H9 (cell line): ENCODE measurements at places on chromosomes 6 and 20. TPM values are rescaled to one million over a fixed set of nuclear protein-coding genes. Genes with fewer than 3 reads are reported as not detected.

DNA sequence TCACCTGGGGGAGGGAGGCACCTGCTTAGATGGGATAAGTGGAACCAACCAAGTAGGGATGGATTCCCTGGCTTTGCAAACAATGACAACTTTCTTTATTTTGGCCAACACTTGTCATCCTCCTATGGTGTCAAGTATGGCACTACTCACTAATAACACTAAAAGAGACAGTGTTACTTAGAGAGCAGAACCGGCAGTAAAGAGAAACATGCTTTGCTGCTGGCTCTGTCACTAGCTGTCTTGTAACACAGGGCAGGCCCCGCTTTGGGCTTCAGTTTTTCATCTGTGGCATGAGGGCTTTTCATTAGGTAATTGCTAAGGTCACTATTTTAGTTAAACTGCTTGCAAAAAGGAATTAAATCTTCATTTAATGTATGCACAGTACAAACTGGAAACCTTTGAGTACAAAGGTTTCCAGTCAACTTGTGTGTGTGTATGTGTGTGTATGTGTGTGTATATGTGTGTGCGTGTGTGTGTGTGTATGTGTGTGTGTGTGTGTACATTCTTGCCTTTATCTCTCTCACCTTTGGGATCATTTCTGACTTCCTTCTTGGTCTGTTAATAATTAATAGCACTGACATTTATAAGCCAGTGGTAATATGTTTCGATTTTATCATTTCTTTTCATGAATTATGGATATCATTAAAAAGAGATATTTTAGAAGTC lies 64.7 kb downstream of the BTBD3 start:
- no peak for DNase-seq

- DNase-seq = no peak
These were observed 25.6 kb downstream of the BLTP3A start for GRCh38 chr6:34817446-34817845.

DNA sequence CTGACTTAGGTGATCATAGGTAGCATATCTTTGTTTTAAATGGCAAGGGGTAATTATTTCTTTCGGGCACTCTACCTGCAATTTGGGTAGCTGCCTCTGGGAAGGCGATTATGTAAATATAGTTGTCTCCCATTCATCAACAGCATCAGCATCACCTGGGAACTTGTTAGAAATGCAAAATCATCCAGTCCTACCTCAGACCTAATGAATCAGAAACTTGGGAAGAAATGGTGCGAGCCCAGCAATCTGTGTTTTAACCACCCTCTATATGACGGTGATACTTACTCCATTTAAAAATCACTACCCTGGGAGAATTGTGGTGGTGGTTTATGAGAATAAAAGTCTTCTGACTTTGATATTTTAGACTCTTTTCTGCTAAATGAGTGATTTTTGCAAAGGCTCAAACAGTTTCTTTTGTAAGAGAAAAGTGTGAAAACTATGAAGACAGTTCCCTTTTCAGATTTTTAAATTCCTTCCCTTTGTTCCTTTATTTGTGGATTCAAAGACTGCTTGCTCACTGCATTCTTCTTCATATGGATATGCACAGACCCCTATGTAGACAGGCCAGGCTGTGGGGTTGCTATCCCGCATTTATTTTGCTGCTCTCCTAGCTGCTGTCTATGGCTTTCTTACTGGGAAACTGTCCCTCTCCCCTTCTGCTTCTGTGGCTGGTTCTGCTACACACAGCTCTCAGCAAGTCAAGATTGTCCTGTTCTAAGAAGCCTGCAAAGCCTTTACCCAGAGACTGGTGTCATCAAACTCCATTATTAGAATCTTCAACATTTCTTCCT lies 365.3 kb downstream of the RNF144B start:
- peak; percentile 33 for DNase-seq

- DNase-seq = no peak
These were observed 62.6 kb downstream of the VGLL2 start for GRCh38 chr6:117328005-117328389.

- no peak for DNase-seq
These were observed 193.1 kb upstream of the ARG1 start for GRCh38 chr6:131379948-131380347.

DNA sequence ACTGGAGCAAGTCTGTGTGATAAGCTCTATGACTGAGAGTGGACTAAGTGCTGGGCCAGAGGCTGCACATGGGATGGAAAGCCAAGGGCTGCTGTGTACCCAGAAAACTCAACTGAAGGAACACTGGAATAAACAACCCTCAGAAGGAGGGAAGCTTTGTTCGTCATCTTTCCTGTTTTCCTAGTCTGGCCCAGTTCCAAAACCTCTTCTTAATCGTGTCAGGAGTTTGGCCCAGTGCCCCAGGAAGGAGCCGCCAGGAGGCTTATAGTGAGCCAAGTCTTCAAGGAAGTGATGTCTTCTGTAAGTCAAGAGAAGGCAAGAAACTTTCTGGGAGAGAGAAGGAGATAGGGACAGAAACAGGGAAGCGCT lies 23.3 kb upstream of the TOP1 start:
- no peak for DNase-seq

The AVP gene
- not detected in 2 replicates for total RNA-seq

The C6orf52 gene
- total RNA-seq = 1.8 and 2.3 TPM in 2 replicates

- no peak for DNase-seq
These were observed 110.2 kb downstream of the PHF3 start for GRCh38 chr6:63745784-63746183.

The ZNF334 gene
- 17.2 and 19.5 TPM in 2 replicates for total RNA-seq

DNA sequence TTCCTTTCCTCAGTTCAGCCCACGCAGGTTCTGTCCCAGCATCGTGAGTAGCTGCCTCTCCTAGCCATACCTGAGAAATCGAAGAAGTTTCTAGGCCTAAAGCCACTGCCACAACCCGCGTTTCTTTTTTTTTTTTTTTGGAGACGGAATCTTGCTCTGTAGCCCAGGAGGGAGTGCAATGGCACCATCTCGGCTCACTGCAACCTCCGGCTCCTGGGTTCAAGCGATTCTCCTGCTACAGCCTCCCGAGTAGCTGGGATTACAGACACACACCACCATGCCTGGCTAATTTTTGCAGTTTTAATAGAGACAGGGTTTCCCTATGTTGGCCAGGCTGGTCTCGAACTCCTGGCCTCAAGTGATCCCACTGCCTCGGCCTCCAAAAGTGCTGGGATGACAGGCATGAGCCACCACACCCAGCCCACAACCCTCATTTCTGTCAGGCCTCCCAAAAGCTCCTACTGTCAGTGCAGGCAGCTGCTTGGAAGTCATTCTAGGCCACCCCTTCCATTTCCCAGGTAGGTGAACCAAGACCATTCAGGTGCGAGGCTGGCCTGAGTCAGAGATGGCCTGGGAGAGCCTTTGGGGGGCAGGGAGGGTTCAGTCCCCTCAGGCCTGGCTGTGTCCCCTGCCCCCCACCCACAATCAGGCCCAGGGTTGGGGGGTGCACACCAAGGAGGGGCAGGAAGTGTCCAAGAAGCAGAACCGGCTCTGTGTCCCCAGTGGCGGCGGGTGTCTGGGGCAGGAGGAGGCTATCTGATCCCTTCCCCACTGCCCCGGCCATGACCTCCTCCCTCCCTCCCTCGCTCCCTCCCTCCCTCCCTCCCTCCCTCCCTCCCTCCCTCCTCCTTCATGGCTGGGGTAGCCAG lies 47.2 kb downstream of the NOL4L start:
- peak; percentile 57 for DNase-seq

DNA sequence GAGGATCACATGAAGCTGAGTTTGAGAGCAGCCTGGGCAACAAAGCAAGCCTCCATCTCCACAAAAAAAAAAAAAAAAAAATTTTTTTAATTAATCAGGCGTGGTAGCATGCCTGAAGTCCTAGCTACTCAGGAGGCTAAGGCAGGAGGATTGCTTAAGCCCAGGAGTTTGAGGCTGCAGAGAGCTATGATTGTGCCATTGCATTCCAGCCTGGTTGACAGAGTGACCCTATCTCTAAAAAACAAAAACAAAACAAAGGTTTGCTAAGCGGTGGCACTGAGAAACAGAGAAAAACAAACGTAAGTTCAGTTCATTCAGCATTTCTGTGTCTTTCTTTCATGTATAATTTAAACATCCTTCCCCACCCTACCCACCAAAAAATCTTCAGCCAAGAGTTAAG lies 78.4 kb downstream of the ANKS1A start:
- DNase-seq = no peak

- DNase-seq = no peak
These were observed 1.7 kb upstream of the SCAF8 start for GRCh38 chr6:154731296-154732218.

The HLA-DRB5 gene
- total RNA-seq = 3.3 and 4.2 TPM in 2 replicates

GRCh38 chr6:21496196-21496595 lies 97.4 kb upstream of the SOX4 start:
- DNase-seq = no peak

DNA sequence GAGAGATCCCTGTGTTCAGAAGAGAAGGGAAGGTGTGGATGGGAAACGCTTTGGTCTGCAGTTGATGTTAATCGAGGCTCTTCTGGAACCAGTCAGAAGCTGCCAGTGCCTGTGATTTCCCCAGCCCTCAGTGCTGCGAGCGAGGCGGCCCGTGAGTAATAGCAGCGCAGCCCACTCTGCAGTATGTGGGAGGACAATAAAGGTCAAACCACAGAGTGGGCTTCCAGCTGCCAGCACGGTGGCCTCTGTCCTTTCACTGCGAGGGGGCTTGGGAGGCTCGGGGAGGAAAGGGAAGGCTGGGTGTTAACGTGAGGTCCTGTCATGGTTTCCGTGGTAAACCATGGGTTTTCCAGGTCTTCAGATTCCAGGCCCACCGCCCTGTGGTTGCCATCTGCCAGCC lies 32.3 kb upstream of the TAGAP start:
- DNase-seq = no peak

DNA sequence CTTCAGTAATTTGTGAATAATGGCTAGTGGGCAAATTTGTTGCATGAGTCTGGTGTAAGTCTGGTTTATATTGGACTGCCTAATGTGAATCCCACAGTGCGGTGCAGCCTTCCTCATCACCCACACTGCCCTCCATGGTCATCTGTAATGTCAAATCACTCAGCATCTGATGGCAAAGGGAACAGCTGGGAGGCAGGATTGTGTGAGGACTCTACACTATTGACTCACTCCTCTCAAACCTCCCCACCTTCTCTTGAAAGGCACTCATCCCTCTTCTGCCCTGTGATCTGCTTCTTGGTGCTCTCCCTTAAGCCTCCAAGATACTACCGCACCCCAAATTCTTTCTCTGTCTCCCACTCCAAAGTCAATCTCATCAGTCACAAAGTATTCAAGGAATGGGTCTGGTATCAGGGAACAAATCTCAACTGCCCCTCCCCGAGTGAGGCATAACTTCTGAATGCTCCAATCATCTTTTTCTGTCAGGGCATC lies 146.0 kb upstream of the BEND6 start:
- DNase-seq = no peak

- no peak for DNase-seq
These were observed 27.8 kb downstream of the LRRC1 start for GRCh38 chr6:53822401-53823125.

GRCh38 chr6:79635232-79635543 lies 4.1 kb downstream of the SH3BGRL2 start:
- DNase-seq = no peak

DNA sequence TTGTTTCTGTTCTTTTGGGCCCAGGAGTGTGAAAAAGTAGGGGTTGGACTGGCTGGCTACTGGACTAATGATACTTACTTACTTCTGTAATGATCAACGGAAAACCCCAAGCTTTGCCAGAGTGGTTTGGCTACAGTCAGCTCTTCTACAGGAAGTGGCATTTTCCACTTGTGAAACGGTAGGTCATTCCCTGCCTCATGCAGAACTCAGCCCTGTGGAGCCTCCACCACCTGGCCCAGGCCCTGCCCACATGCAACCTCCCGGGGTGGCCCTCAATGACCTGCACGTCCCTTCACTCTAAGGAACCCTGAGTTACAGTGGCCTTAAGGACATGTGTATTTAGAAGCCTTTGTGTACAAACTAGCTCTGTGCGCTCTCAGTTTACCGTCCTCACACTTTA lies 140.4 kb downstream of the DTNBP1 start:
- peak; percentile 51 for DNase-seq

GRCh38 chr20:2804852-2805688 lies 4.6 kb upstream of the CPXM1 start:
- DNase-seq = peak; percentile 47

- DNase-seq = no peak
These were observed 322.1 kb downstream of the RNGTT start for GRCh38 chr6:88641178-88641903.

DNA sequence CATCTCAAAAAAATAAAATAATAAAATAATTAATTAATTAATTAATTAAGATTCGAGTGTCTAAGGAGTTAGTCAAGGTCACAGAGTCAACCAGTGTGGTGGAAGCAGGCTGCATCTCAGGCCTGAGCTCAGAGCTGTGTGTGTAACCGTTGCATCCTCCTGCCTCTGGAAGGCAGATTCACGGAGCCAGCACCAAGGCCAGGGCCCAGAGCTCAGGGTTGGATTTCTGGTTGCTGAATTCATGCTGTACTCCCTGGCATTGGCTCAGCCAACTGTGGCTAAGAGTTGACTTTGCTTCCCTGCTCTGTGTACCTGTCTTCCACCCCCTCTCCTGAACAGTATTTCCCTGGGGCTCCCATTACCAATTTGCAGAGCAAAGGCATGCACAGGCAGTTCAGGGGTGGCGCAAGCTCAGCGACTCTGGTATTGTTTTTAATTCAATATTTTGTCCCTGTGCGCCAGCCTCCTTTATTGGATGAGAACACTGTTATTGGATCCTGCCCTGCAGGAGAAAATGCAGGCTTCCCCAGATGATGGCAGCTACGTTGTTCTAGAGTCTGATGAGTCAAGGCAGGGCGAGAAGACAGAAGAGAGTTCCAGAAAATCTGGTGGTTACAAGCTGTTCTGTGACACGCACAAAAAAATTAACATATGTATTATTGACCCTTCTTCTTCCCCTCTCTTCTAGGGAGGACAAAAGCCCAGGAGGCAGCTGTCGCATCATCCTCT lies 12.3 kb upstream of the CTNNBL1 start:
- peak; percentile 37 for DNase-seq

The FBXO30 gene
- total RNA-seq = 16.9 and 17.2 TPM in 2 replicates

DNA sequence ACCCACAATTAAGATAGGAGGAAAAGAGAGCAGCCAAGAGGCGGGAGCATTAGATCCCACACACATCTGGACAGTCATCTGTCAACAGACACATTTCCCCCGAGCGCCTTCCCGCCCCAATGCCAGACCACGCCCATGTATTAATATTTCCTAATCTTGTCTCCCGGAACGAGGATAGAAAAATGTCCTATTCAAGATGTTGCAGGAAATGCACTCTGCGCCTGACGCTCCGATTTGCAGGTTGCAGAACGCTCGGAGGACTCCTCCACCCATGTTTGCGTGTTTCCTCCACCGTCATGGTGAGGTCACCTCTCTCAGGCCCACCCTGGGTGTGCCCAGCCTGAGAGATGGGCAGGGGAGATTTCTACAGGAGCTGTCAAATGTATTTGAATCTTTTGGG lies 215.2 kb downstream of the TAF4 start:
- no peak for DNase-seq

The TMEM244 gene
- not detected in 2 replicates for total RNA-seq

The FOXQ1 gene
- total RNA-seq = 0.15 TPM in 1 of 2 replicates, not detected in the other

GRCh38 chr20:34797012-34797995 lies 28.1 kb downstream of the NCOA6 start:
- no peak for DNase-seq

GRCh38 chr6:64330694-64331307 lies 695.2 kb downstream of the PHF3 start:
- peak; percentile 69 for DNase-seq

The TAGAP gene
- not detected in 2 replicates for total RNA-seq

The EBF4 gene
- 3.9 and 4.3 TPM in 2 replicates for total RNA-seq
